ENCODE measurements at places on chromosomes 7 and 10.

DNA sequence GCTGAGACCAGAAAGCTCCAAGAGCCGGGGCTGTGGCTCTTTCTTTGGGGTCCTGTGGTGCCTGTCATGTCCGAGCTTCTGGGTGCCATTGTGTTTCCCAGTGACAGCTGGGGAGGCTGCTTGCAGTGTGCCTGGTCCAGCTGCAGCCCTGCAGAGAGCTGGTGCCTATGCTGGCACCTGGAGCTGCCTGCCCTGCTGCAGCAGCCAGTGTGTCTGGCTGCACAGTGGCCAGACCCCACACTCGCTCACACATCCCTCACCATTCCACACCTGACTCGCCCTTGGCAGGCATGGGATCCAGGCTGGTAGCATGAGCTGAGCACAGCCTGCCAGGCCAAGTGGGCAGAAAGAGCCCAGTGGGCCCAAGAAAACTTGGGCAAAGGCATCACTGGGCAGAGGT, 635.1 kb upstream of the SEMA3D start:
- DNase-seq = no peak

- DNase-seq = no peak
Measured at GRCh38 chr10:116260599-116260998, 12.4 kb downstream of the GFRA1 start.

- DNase-seq = no peak
Measured at GRCh38 chr10:88082806-88083596, 219.6 kb downstream of the PTEN start.

GRCh38 chr10:33655921-33656320, 321.5 kb upstream of the NRP1 start:
- DNase-seq = no peak

DNA sequence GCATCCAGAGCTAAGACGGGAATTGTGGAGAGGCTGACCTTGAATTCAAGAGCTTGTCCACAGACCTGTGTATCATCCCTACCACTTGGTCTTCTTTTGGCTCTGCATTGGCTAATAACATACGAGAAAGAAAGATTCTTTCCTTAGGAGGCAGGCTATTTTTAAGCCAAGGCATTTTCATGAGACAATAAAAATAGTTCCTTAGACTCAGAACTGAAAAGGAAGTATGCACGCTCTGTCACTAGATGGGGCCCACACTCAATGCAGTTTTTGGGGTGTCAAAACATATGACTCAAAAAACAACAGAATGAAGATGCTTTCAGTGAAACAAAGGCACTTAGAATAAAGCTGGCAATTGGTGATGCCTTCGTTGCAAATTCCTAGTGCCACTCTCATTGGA, 265.9 kb upstream of the DGKB start:
- no peak for DNase-seq

- peak; percentile 14 for DNase-seq
Measured at GRCh38 chr10:117373823-117374505, 1.3 kb downstream of the PDZD8 start.

DNA sequence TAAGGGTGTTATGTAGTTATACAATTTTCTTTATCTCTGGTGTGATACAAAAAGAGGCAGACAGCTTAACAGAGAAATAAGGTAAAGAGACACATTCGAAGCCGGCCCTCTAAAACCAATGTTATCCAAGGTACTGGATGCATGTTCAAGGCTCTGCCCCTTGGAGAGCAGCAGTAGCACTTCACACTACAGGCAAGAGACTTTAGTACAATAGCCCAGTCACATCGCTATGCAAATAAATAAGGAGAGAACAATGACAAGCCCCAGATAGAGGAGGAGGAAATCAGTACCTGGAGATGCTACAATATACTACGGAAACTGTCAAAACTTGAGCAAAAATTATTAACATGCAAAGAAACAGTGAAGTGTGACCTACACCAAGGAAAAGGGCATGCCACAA, 111.1 kb downstream of the ITGB1 start:
- no peak for DNase-seq

DNA sequence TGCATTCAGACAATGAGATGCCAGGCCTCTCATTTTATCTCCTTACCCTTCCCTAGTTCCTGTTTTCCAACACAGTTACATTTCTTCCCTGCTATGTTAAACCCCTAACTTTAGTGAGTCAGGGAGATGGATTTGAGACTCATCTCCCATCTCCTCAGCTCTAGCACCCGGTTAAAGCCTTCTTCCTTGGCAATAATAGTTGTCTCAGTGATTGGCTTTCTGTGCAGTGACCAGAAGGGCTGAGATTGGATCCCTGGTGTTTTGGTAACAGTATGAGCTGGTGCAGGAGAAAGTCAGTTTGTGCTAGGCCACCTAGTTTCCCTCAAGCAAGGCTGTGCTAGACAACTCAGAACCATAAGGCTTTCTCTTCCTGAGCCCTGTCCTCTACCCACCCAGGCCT, 212.5 kb downstream of the SORCS1 start:
- no peak for DNase-seq

DNA sequence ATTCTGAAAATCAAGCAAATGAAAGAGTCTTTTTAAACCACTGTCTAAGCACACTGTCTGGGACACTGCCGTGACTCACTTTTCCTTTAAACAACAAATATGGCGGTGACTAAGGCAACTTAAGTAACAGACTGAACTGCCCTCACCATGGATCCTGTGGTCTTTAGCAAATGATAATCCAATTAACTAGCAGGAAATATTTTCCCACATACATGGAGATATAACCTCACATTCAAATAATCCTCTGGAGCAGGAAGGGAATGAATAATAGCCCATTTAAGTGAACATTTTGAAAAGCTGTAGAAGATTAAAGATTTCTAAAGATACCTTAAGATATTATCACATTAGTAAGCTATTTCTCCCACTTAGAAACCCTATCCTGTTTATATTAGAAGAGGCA, 40.3 kb upstream of the LRRC17 start:
- DNase-seq = no peak

DNA sequence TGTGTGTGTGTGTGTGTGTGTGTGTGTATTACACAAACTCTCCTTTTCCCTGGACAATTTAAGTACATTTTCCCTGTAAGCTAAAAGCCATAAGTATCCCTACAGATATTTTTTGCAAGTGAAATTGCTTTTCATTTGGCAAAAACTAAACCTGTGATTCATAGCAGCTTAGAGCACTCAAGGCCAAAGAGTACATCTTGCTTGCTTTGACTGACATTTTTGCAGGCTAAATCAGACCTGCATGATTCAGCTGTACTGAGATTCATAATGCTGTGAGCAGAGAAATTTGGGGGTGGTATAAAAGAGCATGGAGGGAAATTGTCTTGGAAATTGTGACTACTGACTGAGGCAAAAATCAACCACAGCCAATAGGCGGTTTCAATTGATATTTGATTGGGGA, 500.4 kb downstream of the GFRA1 start:
- no peak for DNase-seq

DNA sequence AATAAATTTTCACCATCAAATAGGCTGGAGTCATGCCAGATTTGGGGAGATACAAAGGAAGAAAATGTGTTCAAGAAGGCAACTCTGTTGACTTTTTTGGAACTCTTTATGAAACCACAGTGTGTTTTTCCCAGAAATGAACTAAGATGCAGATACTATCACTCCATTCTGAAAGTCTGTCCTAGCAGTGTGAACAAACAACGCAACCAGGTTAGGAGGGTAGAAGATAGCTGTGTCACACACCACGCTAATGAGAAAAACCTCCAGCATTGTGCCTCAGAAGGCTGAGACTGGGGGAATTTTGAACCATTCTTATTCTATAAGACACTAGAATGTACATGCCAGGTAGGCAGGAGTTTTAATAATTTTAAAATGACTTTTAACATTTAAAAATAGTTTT, 15.9 kb upstream of the ATP6V0A4 start:
- DNase-seq = no peak

DNA sequence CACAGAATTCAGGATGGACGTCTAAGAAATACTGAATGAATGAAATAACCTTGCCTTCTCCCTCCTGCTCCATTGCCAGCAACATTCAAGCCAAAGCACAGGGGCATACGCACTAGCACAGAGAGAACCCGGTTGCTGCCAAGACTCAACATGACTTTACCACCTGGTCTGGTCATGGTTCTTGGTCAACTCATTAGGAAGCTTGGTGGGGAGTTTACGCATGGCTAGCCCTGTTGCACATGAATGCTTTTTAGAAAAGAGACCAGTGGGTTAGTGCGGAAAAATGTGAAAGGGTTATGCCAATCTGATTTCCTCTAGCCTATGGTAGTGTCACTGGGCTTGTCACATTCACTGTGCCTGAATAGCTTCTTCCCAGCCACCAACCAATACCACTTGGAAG, 187.6 kb upstream of the NEBL start:
- peak; percentile 70 for DNase-seq

DNA sequence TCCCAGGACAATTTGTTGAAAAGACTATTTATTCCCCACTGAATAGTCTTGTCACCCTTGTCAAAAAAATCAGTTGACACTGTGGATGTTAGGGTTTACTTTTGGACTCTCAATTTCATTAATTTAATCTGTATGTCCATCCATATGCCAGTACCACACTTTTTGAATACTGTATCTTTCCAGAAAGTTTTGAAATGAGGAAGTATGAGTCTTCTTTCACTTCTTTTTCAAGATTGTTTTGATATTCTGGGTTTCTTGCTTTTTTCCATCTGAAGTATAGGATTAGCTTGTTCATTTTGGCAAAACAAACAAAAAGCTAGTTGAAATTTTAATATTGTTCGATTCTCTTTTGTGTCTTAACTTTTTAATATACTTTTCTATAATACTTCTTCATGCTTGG, 21.7 kb downstream of the KLHDC10 start:
- no peak for DNase-seq

GRCh38 chr7:31341141-31341540, 615 bp upstream of the NEUROD6 start:
- DNase-seq = no peak

GRCh38 chr10:10530313-10530712, 487.4 kb upstream of the CELF2 start:
- no peak for DNase-seq

- no peak for DNase-seq
Measured at GRCh38 chr10:67114945-67115344, 189.1 kb downstream of the LRRTM3 start.

DNA sequence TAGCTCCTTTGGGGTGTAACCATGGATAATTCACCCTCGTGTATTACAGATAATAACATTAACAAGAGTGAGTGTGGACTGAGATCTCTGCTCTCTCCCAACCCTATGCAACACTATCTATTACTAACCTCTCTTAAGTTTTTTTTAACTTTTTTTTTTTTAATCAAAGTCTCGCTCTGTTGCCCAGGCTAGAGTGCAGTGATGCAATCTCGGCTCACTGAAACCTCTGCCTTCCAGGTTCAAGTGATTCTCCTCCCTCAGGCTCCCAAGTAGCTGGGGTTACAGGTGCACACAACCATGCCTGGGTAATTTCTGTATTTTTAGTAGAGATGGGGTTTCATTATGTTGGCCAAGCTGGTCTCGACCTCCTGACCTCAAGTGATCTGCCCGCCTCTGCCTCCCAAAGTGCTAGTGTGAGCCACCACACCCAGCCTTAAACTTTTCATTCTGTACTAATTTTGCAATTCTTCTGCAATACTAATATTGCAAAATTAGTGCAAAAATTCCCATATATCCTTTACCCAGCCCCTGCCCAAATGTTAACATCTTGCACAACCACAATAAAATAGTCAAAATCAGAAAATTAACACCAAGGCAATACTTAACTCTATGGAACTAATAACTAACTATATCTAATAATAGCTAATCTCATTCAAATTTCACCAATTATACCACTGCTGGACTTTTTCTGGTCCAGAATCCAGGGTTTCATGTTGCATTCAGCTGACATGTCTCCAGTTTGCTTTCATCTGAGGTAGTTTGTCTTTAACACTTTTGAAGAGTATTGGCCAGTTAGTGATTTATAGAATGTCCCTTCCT, 66.5 kb upstream of the TCF7L2 start:
- no peak for DNase-seq

DNA sequence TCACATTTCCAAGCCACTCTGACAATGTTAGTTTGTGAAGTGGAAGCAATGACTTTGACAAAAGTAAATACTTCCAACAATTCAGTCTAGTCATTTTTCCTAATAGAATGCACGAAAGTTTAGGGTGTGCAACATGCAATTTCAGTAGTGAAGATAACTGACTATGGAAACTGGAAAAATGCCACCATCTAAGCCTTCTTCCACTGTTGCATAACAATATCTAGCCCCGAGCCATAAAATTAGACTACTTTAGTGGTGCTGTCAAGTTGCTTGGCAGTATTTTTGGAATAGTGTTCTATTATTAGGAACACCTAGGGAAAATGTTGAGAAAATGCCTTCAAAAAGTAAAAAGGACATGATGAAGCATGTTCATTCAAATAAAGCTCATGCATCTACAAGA, 17.9 kb downstream of the SEMA3A start:
- DNase-seq = no peak

DNA sequence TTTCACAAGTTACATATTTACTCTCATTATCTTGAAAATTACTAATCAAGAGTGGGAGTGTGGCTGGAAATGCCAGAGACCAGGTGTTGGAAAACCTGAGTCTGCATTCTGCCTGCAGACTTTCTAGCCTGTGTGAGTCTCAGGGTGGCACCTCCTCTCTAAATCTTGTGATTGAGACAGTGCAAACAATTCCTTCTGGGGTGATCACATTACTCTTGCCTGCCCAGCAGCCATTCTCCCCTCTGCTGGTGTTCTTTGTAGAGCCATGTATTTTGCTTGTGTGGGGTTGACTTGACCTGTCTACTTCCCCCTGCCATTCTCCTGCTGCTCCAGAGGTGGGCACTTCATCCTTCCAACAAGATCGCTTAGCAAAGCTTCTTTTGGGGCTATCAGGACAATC, 101.1 kb downstream of the RAPGEF5 start:
- DNase-seq = no peak

- no peak for DNase-seq
Measured at GRCh38 chr10:131207176-131207575, 104.3 kb downstream of the TCERG1L start.

GRCh38 chr7:11540271-11540761, 291.7 kb downstream of the THSD7A start:
- no peak for DNase-seq

DNA sequence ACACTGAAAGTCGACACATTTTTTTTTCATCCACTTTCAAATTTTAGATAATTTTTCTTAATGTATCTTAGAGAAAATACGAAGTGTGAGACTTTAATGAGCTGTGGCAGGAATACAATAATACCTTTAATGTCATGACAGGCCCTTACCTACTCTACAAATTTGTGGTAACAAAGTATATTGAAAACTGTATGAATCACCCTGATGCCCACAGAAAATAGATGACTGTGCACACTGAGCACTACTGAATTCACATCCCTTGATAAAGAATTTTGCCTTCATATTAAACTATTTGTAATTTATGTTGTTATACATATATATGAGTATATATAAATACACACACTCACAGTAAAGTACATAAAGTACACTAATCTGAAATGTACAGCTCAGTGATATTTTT, 51.7 kb downstream of the AKR1D1 start:
- DNase-seq = no peak

- no peak for DNase-seq
Measured at GRCh38 chr10:16483241-16483917, 38.3 kb downstream of the C1QL3 start.

GRCh38 chr7:20513341-20513740, 102.1 kb upstream of the ABCB5 start:
- DNase-seq = no peak

Data from NCI-H446 (cell line).